ENCODE measurements at places on chromosomes 1 and 21.

GRCh38 chr1:225595974-225596551, 56.9 kb downstream of the ENAH start:
- no peak for DNase-seq

DNA sequence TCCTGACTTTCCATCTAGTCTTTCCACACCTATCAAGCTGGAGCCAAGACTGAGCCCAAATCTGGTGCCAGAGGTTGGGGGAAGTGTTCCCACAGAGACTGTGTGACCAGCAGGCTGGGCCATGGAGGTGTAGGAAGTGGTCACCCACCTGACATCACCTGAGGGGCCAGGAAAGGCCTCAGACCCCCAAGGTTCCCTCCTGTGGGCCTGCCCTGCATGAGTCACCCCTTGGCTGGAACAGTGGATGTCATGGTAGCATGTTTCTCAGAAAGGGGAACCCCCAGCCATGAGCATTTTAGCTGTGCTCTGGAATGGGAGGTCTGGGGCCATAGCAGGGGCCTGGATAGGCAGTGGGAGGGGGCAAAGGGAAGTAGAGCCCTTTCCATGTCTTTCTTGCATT, 5.7 kb upstream of the TNFRSF8 start:
- DNase-seq = no peak

- no peak for DNase-seq
These were observed 79.9 kb downstream of the OLFML2B start for GRCh38 chr1:161943737-161944136.

DNA sequence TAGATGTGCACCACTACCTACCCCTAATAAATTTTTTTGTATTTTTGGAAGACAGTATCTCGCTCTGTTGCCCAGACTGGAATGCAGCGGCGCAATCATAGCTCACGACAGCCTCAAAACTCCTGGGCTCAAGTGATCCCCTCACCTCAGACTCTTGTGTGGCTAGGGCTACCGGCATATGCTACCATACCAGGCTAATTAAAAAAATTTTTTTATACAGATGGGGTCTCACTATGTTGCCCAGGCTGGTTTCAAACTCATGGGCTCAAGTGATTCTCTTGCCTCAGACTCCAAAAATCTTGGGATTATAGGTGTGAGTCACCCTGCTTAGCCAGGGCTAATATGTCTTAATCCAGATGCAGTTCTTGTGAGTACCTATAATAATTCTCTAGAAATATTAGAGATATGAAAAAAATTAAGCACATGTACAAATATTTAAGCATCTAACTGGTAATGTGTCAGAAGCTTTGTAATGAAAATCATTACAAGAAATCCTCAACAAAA, 9.5 kb downstream of the SORT1 start:
- DNase-seq = no peak

- DNase-seq = no peak
These were observed 37.5 kb downstream of the EDN2 start for GRCh38 chr1:41446851-41447610.

DNA sequence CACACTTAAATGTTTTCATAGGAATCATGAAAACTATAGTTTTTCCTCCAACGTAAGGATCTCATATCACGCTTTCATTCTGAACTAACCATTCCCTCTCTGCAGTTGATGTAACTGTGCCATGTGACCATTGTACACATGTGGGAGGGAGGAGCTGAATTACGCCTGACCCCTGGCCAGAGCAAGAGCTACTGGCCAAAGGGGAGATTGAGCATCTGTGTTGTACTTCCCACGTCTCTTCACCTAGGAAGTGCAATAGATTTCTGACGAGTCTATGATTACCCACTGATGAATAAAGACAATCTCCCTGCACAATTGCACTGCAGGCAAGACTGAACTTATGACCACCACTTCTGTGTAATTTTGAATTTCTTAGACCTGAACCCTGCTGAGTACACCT, 24.0 kb downstream of the PTPRC start:
- DNase-seq = no peak

GRCh38 chr1:227508431-227508830, 54.9 kb upstream of the ZNF678 start:
- no peak for DNase-seq

- no peak for DNase-seq
These were observed 9.9 kb upstream of the SYTL1 start for GRCh38 chr1:27331922-27332321.

GRCh38 chr1:145879775-145880174, 5.9 kb downstream of the ANKRD35 start:
- DNase-seq = no peak

DNA sequence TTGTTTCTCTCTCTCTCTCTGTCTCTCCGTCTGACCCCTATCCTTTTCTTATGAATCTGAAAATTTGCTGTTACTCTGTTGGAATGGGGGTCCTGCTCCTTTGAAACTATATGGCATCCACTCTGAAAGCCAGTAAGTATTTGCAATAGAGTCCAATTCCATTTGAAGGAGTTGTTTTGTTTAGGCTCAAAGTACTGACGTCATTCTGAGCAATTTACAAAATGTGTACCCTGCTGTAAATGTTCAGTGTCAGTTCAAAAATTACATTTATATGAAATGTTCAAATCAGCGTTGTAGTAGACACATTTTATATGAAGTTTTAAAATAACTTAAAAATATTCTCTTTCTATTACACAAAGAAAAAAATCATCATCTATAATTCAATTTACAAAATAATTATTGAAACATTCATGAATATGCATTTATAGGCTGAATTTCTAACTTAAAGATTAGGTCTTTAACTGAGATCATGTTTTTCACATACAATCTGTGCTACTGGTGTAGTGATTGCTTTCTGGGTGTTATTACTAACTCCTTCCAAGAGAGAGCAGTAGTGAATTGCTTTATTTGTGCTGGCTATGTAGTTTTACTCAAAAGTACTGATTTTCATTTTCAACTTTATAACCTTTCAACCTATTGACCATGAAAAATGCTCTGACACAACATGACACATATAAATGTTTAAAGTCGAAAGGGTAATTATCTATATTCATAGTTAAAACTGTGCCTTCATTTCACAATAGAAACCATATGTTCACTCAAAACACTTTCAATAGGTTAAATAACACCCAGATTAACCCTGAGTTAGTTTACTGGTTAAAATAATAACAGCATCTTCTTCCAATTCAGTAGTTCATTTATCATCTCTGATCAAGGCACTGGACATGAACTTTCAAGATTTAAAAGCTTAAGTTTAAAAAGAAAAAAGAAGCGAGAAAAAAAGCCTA, 253.1 kb upstream of the ADGRL4 start:
- no peak for DNase-seq

GRCh38 chr1:230365723-230366307, 60.3 kb downstream of the PGBD5 start:
- DNase-seq = no peak

DNA sequence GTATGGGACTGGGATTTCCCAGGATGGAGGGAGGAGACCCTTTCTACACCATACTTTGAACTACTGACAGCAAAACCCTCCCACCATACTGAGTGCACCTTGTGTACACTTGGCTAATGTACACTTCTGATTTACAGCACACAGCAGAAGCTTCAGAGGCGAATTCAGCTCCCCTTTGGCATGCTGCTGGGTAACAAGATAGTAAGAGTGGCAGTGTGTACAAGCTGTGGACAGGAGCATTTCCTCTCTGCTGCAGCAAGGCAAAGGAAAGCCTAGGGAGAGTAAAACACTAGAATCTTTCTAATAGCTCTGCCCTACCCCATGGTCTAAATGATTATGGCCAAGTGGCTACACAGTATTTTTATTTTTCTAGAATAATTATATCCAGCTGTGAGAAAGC, 83.9 kb upstream of the ARTN start:
- no peak for DNase-seq

DNA sequence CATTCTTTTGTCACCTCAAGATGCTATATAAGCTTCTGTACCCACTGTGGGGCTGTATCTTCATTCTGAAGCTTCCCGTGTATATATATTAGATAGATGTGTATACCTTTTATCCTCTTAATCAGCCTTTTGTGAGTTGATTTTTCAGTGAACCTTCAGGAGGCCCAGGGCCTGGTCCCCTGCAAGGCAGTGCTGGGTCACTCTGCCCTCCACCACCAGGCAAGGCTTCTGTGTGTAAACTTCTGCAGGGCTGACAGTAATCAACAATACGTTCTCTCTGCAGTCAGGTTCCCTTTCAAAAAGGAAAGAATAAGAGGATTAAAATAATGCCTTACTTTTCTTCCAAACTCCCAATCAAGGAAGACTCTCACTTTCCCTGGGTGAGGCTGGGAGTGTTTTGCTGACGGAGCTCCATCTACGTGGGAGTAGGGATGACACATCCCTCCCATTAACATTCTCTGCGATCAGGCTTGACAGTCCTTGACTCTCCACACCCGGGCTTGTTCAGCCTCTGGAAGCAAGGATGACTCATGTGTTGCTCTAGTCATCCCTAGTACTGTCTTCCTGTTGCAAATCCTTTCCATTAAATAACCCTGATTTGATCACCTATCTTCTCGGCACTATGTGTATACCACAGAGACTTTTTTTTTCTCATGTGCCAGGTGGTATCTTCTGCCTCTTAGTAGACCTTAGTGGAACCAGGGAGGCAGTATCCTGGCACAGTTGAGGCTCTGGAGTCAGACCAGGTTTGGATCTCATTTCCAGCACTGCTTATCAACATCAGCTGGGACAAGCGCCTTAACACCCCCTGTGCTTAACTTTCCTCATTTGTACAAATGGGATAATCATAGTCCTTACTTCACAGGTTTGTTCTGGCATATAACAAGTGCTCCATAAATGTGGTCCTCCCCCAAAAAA, 70.3 kb upstream of the KCNK1 start:
- DNase-seq = no peak

GRCh38 chr21:37582590-37582989, 216.0 kb downstream of the DYRK1A start:
- DNase-seq = no peak

- no peak for DNase-seq
These were observed 68.6 kb downstream of the PIK3CD start for GRCh38 chr1:9719978-9720722.

- DNase-seq = no peak
These were observed 8.7 kb downstream of the DNAJC6 start for GRCh38 chr1:65317866-65318653.

DNA sequence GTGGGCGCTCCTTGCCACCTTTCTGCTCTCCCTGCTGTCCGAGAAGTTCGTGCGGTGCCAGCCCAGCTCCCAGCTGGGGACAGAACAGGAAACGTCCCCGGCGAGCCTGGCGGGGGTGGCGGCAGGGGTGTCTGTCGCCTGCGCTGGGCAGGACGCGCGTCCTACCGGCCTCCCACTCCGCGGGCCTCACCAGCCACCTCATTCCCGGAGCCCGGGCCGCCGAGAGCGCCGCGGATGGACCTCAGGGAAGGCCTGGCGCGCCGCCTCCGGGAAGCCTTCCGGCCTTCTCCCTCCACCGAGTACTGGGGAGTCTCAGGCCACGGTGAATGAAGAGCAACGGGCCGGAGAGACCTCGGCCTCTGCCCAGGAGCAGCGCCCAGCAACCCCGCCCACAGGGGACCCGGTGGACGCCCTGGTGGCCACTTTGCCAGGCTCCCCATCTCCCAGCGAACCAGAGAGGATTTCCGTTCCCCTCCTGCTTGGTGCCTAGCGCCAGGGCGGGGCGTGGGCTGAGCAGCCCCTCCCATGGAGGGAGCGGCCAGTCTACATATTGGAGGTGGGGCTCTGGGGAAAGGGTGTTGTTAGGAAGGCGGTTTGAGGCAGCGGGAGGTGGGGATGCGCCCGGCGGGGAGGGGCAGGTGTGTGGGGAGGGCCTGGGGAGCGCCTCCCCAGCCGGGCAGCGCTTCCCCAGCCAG, 9.5 kb upstream of the TNFRSF14 start:
- peak; percentile 75 for DNase-seq

- no peak for DNase-seq
These were observed 37.7 kb upstream of the DDAH1 start for GRCh38 chr1:85502625-85503083.

DNA sequence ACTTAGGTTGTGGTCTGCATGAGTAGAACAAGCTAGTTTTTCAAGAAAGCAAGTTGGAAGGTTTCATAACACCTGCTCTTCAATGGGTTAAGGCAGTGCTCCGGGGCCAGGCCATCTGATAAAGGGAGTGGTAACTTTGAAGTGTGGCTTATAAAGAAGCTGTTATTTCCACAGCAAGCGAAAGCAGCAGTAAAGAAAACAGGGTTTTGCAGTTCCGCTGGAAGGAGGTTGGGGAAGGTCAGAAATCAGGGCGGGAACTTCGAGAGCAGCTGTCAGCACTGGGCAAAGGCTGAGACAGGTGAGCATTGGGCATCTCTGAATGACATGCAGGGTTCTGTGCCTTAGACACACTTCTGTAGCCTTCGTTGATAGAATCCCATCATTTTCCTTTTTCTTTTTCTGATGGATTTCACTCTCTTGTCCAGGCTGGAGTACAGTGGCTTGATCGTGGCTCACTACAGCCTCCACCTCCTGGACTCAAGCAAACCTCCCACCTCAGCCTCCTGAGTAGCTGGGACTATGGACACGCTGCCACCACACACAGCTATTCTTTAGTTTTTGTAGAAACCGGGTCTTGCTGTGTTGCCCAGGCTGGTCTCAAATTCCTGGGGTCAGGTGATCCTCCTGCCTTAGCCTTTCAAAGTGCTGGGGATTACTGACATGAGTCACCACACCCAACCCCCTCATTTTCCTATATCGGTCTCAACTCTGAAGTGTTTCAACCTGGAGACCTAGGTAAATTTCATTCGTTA, 20.5 kb downstream of the TMEM51 start:
- DNase-seq = no peak

GRCh38 chr1:220885971-220886370, 6.7 kb downstream of the HLX start:
- no peak for DNase-seq

DNA sequence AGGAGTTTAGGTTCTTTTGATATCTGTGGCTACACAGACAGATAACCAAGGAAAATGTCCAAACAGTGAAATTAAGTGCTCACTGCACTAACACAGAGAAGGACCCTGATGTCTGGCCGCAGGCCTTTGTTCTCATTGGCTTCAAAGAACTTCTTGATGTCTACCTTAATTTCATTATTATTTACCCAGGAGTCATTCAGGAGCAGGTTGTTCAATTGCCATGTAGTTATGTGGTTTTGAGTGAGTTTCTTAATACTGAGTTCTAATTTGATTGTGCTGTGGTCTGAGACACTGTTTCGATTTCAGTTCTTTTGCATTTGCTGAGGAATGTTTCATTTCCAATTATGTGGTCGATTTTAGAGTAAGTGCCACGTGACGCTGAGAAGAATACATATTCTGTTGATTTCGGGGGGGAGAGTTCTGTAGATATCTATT, 15.2 kb upstream of the LGALS8 start:
- DNase-seq = no peak

- no peak for DNase-seq
These were observed 129.4 kb downstream of the MRPS6 start for GRCh38 chr21:34202553-34203372.

DNA sequence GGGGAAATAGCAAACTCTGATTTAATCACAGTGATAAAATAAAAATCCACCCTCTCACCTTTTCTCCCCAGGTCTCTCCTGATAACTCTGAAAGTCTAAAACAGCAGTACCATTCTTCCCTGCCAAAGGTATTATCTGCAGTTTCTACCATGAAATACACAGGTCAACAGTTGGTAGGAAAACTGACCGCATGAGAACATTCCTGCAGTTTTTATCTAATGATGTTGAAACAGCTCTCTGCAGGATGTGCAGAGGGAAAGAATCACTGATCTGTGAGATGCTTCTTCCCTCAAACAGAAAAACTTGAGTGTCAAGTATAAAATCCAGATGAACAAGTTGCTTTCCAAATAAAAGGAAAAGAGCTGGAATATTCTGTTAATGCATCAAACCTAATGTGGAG, 39.1 kb downstream of the KCNJ6 start:
- no peak for DNase-seq

GRCh38 chr1:42978317-42979035, 19.8 kb upstream of the SLC2A1 start:
- no peak for DNase-seq

GRCh38 chr1:9426291-9426711, 113.0 kb upstream of the SLC25A33 start:
- DNase-seq = peak; percentile 68

Data from stimulated activated CD4-positive, alpha-beta T cell treated with anti-CD3 and anti-CD28 coated beads, Interleukin-4, amount 100 ng/mL, for 4 hours (primary cell).